Stimulated activated CD4-positive, alpha-beta T cell treated with anti-CD3 and anti-CD28 coated beads, Interleukin-1b, Interleukin-23, amount 100 ng/mL, for 24 hours (primary cell): ENCODE measurements at places on chromosomes 6 and 20.

- no peak for DNase-seq
Observed at GRCh38 chr6:162940426-162940825, 212.7 kb downstream of the PACRG start.

DNA sequence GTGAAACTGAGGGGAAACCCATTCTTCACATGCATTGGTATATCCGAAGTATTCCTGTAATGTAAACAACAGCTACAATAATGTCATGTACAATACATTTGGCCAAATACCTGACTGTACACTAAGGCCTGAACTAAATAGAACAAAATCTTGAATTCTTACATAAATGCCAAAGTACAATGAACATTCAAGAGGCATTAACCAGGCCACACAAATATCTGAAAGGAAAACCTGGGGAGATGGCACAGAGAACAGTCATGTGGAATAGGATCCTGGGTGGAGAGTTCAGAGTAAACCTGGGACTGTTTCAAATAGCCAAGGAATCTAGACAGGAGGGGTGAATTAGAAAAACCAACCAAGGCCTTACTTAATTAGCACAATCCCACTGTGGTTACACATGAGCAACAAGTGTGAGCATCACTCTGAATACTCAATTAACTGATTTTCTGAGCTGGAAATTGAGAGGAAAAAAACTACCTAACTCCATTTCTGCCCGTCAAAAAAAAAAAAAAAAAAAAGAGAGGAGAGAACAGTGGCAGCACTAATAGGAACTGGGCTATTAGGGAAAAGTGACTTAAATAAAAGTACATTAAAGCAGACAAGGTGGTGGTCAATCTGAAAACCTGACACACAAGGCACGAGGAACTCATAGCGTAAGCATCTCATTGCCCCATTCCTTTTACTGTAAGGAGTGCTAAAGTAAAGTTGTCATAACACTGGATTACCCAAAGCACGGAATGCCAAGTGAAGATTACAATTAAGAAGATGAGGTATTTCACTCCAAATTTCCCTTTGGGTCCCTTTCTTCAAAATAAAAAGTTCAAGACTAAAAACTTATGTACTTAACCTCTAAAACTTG, 10.9 kb downstream of the SNX5 start:
- no peak for DNase-seq

GRCh38 chr20:2955257-2955970, 82.1 kb downstream of the PTPRA start:
- DNase-seq, result no peak

DNA sequence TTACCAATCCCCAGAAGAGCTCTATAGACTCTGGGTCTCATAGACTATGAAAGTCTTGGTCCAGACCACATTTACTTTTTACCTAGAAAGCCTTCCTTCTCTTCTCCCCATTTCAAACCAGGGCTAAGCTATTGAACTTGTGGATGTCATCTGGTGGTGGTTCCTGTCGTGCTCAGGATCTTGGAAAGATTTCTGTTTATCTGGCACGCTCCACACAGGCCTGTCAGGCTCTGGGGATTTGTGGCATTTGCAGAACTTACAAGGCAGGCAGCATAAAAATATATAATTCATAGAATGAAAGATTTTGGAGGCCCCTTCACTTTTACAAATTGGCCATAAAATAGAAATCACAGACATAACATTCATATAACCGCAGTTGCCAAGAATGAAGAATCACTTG, 188.1 kb downstream of the UST start:
- no peak for DNase-seq

- no peak for DNase-seq
Observed at GRCh38 chr6:79469376-79470246, 67.6 kb downstream of the LCA5 start.

GRCh38 chr6:85977661-85978060, 335.0 kb upstream of the SYNCRIP start:
- DNase-seq, result no peak

GRCh38 chr20:25045343-25045712, 12.6 kb downstream of the ACSS1 start:
- DNase-seq, result no peak

DNA sequence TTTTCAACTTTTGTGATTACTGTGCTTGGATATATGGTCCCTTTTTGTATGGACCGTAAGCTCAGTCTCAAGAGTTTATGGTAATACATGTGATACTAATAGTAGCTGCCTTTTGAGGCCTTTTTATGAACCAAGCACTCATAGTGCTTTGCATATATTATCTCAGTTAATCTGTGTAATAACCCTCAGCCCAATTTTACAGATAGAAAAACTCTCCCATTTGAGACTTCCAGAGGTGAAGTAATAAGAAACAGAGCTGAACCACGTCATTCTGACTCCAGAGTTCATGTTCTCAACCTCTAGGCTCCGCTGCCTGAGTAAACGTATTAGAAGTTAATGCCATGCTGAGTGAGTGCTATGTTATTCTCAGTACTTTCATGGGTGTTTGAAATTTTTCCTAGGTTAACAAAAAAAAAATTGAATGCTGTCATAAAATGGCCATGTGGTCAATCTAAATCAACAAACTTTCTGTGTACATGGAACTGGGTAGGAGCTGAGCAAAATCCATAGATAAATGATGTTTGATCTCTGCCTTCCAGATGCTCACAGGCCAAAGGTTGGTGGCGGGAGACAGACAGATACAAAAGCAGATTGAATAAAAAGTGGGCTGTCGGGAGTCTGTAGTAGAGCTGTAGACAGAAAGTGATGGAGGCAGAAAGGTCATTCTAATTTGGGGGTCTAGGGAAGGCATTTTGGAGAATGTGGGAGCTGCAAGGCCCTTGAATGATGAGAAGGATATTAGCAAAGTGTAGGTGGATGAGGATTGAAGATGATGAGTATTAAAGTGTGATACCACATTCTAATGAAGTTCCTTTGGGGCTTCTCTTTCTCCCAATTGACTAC, 22.6 kb upstream of the ELOVL2 start:
- no peak for DNase-seq

GRCh38 chr20:49560646-49561045, 7.3 kb downstream of the PTGIS start:
- no peak for DNase-seq

GRCh38 chr6:6811128-6812009, 222.8 kb downstream of the LY86 start:
- DNase-seq, result no peak

- no peak for DNase-seq
Observed at GRCh38 chr6:91141346-91141745, 554.5 kb upstream of the MAP3K7 start.

DNA sequence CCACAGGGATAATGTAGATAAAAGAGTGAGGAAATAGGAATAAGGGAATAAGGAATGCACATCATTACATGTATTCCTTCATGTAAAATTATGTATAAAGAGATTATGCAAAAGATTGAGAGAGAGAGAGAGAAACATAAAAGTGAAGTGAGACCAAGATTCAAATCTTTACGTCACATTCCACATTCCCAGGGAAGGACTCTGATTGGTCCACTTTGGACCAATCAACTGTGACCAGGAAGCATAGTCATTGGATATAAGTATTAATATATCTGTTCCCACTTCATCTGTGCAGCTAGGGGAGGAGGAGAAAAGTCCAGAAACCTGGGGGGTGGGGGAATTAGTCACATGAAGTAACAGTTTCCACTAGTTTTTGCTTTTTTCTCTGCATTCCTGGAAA, 66.4 kb downstream of the SLC2A10 start:
- no peak for DNase-seq

DNA sequence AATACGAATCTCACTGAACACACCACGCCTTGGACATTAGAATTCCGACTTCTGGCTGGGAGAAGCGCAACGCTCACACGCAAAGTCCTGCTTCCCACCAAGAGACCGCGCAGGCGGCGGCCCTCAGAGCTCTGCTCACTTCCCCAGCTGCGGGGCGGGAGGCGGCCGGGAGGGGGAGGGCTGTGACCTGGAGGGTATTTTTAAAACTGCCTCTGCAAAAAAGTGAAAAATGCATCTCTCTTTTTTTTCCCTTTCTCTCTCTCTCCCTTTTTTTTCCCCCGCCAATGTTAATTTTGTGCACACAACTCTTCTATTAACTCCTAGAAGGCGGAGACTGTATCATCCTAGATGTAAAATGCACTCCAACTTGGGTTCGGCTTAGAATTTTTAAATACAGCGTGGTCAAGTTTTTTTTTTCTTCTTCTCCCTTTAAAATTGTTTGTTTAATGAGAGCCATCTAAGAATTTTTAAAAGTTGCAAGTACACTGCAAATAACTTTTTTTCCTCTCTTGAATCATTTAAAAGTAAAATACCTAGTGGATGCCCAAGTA, 66.4 kb downstream of the STX11 start:
- no peak for DNase-seq

GRCh38 chr20:20668639-20669038, 43.8 kb downstream of the RALGAPA2 start:
- DNase-seq, result no peak

DNA sequence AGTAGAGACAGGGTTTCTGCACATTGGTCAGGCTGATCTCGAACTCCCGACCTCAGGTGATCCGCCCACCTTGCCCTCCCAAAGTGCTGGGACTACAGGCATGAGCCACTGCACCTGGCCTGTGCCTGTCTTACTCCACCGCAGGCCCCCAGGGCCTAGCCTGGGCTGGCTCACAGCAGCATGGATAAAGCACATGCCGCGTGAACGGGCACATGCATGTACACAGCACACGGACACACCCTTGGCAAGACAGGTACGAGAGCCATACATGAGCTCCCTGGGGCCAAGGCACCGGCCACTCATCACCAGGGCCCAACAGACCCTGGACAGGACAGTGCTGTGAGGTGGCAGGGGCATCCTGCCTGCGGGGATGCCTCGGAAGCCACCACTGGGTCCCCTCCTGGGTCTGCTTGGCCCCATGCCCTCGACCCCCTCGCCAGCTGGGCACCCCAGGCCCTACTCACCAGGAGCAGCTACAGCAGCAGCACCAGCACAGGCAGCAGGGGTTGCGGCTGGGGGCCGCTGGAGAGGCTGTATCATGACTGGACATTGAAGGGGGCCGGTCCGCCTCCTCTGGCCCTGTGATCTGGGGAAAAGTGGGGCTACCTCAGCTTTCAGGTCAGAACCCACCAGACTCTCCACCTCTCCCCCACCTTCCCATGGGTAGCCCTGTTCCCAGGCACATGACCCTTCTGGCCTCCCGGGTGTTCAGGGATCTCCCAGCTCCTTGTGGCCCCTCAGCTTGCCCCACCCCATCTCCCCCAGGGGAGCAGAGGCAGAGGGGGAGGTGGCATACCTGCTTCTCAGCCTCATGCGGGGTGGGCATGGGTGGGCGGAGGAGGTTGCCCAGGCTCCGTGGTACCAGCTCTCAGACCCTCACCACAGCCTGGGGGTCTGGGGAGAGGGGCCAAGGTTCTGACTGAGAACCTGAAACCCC, 3.0 kb downstream of the RGS19 start:
- no peak for DNase-seq

DNA sequence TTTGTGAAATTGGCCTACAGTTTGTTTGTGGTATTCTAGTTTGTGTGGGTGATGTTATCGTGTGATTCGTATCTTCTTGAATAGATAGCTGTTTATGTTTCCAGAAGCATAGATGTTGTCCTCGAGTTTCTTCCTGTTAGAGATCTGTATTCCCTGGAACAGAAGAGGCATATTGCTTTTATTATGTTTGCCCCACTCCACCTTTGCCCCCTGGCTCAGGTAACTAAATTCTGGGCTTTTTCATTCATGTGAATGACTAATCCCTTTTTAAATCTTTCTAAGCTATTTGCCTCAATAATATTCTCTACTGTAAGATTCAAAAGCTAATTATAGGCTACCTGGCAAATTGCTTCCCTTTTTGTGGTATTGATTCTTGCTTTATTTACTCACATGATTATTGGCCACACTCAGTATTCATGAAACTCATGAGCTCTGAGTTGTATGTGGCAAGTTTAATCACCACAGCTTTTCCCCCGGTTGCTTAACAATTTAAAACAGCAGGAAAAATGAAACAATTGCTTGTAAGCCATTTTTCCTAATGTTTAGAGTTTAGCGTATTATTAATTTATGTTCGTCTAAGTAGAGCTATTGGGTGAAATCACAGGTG, 12.6 kb downstream of the RNF217 start:
- DNase-seq, result no peak

GRCh38 chr20:60586269-60587050, 628.2 kb downstream of the CDH26 start:
- no peak for DNase-seq

DNA sequence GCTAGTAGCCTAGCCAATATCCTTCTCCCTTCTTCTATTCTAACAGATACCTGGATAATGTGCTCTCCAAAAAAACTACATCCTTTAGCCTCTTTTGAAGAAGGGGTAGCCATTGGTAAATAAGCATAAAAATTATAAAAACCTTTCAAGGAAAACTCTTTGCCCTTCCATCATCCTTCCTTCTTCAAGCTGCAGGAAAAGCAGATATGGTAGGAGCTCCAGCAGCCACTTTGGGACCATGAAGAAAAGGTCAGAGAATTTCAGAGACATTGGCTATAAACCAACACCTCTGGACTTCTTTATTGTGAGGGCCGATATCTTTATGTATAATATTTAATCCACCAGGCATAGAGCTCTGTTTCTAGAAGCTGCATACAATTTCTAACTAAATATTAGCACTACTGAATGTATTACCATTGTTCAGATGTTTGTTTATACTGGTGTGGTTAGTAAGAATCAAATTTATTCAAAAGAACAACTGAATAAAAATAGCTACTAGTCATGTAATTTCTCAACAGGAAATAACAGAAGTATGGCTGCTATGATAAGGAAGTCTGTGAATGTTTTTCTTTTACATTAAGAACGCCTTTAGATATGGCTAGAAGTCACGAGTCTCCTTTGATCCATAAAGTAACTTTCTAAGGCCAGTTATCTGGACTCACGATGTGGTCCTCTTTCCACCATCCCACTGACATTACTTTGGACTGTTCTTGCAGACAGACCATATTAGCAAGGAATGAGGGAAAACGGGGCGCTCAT, 32.2 kb downstream of the MYLK4 start:
- DNase-seq, result no peak

- no peak for DNase-seq
Observed at GRCh38 chr6:5942591-5942990, 64.1 kb downstream of the NRN1 start.

GRCh38 chr6:144613859-144614258, 328.7 kb downstream of the UTRN start:
- no peak for DNase-seq
